AG09319 (cell line): ENCODE measurements at places on chromosomes 5 and 9.
A peak's percentile ranks its signal among the peaks of the same experiment; 100 is the strongest.

DNA sequence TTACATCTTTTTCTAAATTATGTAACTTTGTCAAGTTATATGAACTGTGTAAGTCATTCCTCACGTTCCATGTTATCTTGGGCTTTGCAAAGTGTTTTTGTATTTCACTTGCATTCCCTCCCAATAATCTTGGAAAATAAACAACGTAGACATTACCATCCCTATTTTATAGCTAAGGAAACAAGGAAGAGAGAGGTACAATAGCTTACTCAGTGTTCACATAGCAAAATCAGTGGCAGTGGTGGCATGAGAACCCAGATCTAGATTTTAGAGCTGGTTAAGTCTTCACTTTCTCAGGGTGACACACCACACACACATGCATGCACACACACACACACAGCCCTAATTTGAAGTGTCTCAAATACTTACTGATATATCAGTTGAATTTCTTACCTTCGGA, 34.1 kb downstream of the NSA2 start:
- DNase-seq, result no peak

GRCh38 chr9:128643519-128644300, 12.9 kb downstream of the DYNC2I2 start:
- DNase-seq, result no peak

GRCh38 chr5:175202463-175203068, 241.4 kb downstream of the DRD1 start:
- no peak for DNase-seq

GRCh38 chr9:127176631-127177030, 54.2 kb upstream of the ANGPTL2 start:
- no peak for DNase-seq

GRCh38 chr5:89988998-89989655, 420.4 kb downstream of the CETN3 start:
- DNase-seq, result no peak

- DNase-seq, result no peak
These were observed 108.5 kb downstream of the C9orf152 start for GRCh38 chr9:110099236-110100095.

DNA sequence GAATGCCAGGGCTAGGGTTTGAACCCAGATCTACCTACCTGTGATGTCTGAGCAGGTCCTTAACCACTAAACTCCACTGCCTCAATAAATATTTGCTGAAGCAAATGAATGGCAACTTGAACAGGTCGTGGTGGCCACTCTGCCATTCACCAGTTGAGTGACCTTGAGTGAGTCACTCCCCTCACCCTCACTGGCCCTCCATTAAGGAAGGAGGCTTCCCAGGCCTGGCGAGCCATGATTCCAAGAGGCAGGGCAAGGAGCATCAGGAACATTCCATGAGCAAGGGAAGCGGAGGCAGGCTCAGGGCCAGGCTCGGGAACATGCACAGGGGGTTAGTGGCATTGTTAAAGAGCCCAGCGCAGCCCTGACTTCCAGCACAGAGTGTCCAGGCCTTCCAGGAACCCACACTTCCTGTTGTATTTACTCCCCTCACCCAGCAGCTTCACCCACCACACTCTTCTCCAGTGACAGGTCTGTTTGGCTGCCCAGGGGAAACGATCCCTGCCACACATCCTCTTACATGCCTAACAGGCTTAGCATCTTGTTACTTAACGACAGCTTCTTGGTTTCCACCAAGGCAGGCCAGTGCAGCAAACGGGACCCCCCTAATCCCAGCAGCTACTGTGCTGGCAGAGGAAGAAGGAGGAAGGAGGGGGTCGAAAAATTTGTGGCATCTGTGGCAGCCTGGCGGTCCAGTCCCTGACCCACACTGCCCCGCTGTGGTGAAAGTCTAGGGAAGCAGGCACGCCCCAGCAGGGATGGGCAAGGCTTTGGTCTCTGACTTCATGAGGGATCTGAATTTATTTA, 43.7 kb upstream of the TTC1 start:
- DNase-seq, result no peak

GRCh38 chr9:84699984-84700383, 30.5 kb downstream of the NTRK2 start:
- DNase-seq, result no peak

DNA sequence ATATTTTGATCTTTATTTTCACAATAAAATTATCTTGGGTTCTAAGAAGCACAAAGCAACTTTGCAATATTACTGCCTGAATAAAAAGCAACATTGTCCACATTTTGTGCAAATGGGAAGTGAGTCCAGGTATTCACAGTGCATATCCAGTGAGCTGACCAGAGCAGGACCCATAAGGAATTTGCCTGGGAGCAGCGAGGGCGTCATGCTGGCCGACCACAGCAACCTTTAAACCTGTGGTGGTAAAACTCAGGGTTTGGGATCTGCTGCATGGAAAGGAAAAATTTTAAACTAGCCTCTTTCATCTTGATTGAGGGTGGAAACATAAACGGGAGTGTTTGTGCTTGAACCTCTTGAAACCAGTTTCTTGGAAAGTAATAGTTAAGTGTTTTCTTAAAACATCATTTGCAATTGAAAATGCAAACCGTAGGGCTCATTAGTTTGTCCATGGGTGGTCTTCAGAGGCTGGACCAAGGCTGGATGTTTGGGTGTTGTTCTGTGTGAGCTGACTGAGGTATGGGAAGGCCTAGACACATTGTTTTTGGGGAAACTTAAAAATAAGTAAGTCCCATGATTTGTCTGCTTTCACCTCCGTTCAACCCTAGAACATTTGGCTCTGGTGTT, 85.0 kb upstream of the ANKH start:
- DNase-seq, result no peak

- no peak for DNase-seq
These were observed 23.1 kb downstream of the CCNJL start for GRCh38 chr5:160289356-160289651.

DNA sequence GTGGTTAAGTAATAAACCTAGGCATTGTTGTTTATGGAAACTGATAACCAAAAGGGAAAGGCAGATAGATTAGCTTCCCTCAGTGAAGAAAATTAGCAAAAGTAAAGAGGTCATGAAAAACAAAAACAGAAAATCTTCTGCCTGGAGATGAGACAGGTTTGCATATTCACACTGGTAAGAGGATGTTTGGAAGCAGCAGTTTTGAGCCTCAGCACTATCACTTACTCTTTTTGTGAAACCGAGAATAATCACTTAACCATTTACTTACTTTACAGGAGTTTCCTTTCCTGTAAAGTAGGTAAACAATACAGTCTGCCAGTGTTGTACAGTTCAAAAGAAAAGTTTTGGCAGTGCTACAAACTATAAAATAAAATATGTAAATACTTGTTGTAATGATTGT, 35.5 kb upstream of the EMB start:
- DNase-seq, result no peak

DNA sequence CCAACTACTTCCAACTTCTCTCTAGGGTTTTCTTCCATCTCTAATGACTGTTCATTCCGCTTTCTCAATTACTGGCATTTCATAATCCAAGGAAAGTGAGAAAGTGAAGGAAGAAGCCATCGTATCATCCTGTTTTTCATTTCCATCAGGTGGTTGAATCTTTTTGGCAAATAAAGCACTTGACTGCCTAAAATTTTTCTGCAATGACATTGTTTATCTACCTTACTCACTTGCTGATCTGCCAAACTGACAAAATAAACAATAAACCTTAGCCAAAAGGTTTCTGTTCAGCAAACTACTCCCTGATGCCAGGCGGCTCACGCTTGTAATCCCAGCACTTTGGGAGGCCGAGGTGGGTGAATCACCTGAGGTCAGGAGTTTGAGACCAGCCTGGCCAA, 18.4 kb downstream of the FNBP1 start:
- no peak for DNase-seq

DNA sequence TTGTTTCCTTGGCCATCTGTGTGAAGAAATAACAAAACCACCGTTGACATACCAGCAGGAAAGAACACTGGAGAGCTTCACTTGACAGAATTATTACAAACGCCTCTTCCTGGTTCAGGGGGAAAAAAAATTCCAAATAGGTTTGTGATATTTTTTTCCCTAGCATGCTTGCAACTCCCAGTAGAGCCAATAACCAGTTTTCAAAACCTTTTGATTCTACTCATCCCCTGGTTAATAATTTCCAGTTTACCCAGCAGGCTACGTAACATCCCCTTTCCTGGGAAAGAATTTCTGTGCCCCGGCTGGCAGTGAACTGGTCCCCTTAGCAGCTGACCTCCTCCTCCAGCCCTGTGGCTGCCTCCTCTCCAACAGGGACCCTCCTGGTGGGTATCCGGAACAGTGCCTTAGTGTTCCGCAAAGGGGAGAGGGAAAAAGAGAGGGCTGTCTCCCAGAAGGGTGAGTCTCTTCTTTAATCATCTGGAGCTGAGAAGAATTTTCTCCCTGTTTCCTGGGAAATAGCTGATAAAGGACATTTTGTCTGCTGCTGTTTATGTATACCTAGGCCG, 72.8 kb upstream of the BOD1 start:
- no peak for DNase-seq

DNA sequence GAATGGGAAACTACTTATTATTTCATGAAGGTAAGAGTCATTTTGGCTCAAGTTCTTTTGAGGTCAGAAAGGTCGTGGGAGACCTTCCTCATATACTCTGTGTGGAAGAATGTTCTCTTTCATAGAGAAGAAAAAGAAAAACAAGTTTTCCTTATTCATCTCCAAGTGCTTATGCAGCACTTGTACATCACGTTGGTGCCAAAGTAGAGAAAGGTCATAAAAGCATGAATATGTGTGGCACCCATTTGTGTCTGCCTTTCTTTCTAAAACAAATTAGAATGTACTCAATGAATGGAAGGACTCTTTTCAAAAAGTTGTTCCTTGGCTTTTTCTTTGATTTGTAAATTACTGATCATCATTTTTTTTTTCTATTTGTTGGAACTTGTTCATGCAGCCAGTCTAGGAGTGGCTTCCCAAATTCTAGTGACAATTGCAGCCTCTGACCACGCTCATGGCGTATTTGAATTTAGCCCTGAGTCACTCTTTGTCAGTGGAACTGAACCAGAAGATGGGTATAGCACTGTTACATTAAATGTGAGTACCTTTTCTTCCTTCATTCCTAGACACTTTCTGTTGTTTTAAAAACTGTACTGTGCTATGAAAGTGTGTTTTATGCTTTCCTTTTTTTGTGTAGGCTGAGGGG, 122.4 kb downstream of the ADGRV1 start:
- DNase-seq, result no peak

DNA sequence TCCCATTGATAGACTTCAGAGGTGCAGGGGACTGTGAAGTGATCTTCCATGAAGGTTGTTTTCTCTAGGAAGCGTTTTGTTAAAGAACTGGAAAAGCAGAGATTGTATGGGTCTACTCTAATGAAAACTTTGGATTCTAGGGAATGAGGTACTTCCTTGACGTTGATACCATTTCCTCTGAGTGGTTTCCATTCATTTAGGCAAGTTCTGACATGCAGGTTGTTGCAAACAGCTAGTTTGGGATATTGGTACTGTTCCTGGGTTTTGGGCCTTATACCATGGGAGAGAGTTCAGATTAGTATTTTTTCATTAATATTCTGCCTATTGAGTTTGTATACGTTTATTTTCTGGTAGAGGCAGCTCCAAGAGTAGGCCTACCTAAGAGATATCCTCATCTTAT, 25.7 kb downstream of the SMARCA2 start:
- DNase-seq, result no peak

DNA sequence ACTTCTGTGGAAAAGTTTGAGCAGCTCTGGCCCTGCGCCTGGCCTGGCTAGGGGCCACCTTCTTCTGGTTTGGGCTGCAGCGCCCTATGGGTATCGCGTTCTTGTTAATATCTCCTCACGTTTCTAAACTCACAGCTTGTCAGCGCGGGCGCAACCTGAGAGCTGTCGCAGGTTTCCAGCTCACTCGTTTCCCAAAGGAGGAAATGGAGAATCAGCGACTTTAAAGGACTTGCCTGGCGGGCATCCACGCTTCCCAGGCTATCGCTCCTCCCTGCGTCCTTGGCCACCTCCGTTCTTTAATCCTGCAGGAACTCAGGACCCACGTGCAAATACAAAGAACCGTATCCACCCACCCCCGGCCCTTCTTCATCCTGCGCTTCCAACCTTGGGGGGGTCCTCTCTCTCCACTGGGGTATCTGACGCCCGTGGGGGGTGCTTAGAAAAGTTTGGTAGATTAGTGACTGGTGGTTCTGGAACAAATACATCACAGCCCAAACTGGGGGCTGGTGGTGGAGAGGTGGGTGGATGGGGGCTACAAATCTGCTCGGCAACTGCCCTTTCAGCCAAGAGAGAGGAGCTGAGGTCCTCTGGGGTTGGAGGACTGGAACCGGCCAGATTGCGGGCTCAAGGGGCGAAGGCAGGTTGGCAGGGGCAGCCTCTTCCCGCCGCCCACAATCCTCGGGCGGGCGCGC, 578 bp upstream of the PSAT1 start:
- no peak for DNase-seq

DNA sequence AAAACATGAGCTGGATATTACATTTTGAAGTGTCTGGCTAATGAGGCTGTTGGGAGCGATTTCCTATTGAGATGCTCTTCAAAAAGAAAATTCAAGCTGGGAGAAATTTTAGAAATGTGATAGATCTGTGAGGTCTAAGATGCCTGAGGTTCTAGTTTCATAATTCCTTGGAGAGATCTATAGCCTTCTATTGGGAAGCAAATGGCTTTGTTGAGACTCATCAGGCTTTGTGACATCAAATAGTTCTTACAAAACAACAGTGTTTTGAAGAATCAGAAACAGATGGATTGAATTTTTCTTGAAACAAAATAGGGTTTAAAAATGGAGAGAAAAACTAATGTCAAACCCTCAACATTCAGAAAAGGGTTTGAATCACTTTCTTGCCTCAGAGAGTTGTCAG, 292.9 kb downstream of the NNT start:
- no peak for DNase-seq

DNA sequence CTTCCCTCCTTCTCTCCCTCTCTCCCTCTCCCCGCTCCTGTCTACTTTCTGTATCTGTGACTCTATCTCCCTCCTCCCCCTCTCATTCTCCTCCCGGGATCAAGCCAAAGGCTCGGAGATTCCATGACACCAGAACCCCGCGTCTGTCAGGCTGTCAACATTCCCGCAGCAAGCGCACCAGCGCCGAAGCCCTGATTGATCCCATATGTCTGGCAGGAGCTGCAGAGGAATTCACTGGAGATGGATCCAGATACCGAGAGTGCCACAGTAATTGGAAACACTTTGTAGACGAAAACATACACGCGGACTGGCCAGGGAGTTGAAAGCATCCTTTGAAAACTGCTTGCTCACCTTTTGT, 300 bp upstream of the SVEP1 start:
- DNase-seq, result peak; percentile 90

GRCh38 chr5:6377582-6377904, 804 bp downstream of the MED10 start:
- DNase-seq, result no peak

DNA sequence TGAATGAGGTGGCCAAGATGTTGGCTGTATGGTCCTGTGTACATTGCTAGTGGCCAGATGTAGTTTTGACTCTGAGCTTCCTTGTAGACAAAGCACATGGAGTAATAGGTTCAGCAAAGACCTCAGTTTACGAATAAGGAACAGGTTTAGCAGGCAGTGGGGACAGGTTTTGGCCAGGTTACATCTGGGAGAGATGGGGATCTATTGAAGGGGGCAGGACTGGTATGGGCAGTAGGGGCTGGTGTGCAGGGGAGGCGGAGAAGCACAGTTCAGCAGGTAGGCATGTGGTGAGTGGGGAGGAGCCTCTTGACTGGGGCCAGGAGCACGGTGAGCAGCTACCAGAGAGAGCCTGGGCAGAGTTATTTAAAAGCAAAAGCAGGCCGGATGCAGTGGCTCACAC, 67.3 kb downstream of the PDZD2 start:
- no peak for DNase-seq
